ENCODE measurements at places on chromosomes 4 and X. TPM values are rescaled to one million over a fixed set of nuclear protein-coding genes. Genes with fewer than 3 reads are reported as not detected.

GRCh38 chrX:154355094-154355775 is 19.2 kb downstream of the FLNA start:
- DNase-seq: no peak
- H3K27ac ChIP-seq: no peak overlapping the region
- H3K4me3 ChIP-seq: no peak overlapping the region
- H3K27me3 ChIP-seq: no peaks in the 10 kb centered on the region

DNA sequence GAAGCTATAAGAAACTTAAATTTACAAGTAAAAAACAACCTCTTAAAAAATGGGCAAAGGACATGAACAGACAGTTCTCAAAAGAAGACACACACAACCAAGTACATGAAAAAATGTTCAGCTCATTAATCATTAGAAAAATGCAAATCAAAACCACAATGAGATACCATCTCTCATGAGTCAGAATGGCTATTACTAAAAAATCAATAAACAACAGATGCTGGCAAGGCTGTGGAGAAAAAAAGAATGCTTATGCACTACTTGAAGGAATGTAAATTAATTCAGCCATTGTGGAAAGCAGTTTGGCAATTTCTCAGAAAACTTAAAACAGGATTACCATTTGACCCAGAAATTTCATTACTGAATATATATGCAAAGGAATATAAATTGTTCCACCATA is 666.3 kb upstream of the GRIA3 start:
- no peak for DNase-seq
- H3K36me3 ChIP-seq: no peaks in the 10 kb centered on the region
- no peaks in the 10 kb centered on the region for H3K27me3 ChIP-seq
- H3K4me1 ChIP-seq: no peaks in the 10 kb centered on the region
- no peak overlapping the region for H3K4me3 ChIP-seq

Gene TRIM2
- total RNA-seq: 18.2 TPM

DNA sequence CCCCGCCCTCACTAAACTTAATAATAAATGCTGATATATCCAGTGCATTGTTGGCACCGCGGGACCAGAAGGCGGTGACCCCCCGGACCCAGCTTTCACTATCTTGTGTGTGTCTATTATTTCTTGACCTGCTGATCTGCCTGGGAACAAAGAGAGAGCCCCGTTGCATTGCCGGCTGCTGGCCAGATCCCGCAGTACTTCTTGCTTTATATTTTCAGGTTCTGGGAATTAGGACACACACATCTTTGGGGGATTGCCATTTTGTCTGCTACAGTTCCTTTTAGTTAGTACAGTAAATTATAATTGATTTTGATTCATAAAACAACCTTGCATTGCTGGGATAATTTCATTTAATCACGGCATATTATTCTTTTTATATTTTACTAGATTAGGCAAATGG is 2.2 kb upstream of the RTL8B start:
- H3K27ac ChIP-seq: no peak overlapping the region
- H3K27me3 ChIP-seq: no peaks in the 10 kb centered on the region
- H3K4me3 ChIP-seq: no peak overlapping the region
- peaks cover 26% of the 10 kb centered on the region for H3K4me1 ChIP-seq
- no peak for DNase-seq
- peaks cover 1% of the 10 kb centered on the region for H3K36me3 ChIP-seq

- no peaks in the 10 kb centered on the region for H3K36me3 ChIP-seq
- H3K4me1 ChIP-seq: no peaks in the 10 kb centered on the region
- H3K4me3 ChIP-seq: no peak overlapping the region
- H3K27ac ChIP-seq: no peak overlapping the region
- peaks cover 10% of the 10 kb centered on the region for H3K27me3 ChIP-seq
- no peak for DNase-seq
These were observed 322.1 kb downstream of the TLL1 start for GRCh38 chr4:166195101-166195500.

DNA sequence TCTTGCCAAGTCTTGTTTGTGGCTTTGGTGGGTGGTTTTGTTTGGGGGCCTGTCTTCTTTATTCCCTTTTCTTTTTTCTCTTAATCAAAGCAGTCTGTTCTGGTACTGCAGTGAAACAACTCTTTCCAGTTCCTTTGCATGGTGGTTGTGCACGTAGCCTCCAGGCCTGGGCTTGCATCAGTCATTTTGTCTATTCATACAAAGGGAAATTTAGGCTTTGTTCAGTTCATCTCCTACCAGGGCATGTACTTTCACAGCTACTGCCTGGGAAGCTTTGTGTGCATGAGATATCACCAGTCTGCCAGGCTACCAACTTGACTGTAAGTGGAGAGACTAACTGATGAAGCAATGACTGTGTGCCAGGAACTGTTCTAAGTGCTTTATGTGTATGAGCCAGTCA is 8.5 kb downstream of the TRIM2 start:
- no peak overlapping the region for H3K4me3 ChIP-seq
- no peaks in the 10 kb centered on the region for H3K4me1 ChIP-seq
- H3K27ac ChIP-seq: no peak overlapping the region
- H3K36me3 ChIP-seq: no peaks in the 10 kb centered on the region
- DNase-seq: no peak

DNA sequence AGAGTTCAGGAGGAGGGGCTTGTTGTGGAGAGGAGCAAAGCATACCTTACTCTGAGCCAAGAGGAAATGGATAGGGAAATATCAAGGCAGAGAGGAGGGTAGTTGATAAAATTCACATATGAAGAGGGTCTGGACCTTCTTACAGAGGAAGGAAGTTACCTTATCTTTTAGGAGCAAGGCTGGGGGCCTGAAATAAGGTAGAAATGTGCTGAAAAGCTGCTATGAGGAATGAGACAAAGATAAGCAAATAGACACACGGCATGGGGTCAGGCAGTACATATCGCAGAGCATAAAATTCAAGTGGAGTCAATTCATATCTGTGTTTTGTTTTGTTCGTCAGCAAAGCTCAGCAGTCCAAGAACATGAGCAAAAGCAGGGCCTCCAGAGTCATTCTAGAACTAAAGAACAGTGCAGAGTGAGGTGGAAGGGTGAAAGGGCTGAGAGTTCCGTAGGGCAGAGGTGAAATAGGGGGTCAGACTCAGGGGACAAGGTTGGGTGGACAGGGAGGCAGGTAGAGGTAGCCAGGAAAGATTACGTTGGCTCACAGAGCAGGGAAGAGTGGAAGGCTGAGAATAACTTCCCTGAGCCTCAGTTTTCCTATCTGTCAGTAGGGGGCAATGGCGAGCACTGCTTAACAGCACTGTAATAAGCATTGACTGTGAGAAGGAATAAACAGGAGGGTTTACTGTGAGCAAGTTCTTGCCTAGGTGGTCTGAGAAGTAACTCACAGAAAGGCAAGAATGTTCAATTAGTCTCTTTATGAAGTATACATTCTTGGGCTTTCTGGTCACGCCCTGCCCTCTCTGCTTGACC is 9.2 kb downstream of the VSIG4 start:
- H3K27ac ChIP-seq: no peak overlapping the region
- DNase-seq: no peak
- no peaks in the 10 kb centered on the region for H3K27me3 ChIP-seq
- no peaks in the 10 kb centered on the region for H3K4me1 ChIP-seq
